IPS-NIHi11 (cell line): ENCODE measurements at places on chromosomes 3 and 15.

DNA sequence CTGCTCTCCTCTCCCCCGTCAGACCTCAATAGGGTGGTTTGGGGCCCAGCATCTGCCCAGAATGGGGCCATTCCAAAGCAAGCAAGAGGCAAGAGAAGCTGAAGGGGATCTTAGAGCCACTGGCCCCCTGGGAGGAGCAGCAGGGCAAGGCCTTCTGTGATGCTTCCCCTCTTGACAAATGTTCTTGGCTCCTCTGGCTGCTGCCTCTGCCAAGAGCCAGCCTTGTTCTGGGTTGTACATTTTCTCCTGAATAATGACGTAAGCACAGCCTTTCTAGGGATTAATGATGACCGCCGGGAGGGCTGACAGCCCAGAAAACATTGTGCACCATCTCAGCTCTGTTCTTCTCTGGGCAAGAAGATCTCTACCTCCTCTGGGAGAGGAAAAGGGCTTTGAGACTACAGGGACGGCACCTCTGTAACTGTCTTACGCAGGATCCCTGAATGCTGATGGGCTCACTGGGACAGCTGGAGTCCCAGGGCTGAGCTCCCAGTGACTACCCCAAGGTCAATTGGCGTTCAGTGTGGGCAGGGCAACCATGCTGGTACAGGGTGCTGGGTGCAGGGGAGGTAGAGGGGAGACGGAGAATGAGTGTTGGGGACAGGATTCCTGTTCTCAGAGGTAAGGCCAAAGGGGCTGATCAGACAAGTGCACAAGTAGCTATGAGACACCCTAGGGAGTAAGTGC is 253.3 kb downstream of the FAM43A start:
- DNase-seq, result no peak

DNA sequence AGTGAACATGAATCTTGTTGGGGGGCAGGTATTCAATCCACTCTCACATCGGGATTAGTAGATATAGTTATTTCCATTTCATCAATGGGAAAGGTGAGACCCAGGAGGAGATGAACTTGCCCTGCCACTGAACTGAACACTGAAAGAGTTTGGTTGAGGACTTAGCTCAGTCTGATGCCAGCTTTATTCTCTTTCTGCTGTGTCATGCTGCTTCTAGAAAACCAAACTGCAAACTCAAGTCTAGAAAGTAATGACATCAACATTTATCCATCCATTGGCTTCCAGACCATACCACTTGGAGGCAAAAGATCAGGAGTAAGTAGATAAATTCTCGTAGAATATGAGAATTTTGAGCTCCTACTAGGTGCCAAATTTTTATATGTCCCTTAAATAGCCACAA is 288.0 kb upstream of the CTNNB1 start:
- no peak for DNase-seq

- DNase-seq, result no peak
Measured at GRCh38 chr15:57746786-57747185, 40.3 kb downstream of the POLR2M start.

- no peak for DNase-seq
Measured at GRCh38 chr3:76264496-76264895, 479.1 kb upstream of the ZNF717 start.

GRCh38 chr3:45848392-45848791 is 6.5 kb upstream of the LZTFL1 start:
- no peak for DNase-seq

DNA sequence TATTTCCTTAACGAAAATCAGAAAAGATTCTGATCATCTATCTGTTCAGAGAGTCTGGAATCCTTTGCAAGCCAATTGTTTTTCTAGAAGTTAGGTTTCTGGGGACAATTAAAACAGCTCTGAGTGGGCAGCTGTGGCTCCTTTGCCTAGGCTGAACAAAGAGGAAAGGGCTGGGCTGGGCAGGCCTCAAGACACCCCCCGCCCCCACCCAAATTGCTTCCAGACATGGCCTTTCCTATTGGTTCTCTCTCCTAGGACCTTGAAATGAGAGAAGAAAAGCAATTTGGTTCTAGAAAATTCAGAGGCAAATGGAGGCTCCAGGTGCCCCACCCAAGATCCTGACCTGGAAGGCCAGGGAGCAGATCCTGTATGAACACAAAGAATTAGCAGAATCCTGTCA is 2.3 kb upstream of the ADPGK start:
- DNase-seq, result no peak

GRCh38 chr3:123353850-123354233 is 95.0 kb downstream of the ADCY5 start:
- DNase-seq, result no peak

- DNase-seq, result no peak
Measured at GRCh38 chr3:17329927-17330326, 412.5 kb downstream of the TBC1D5 start.

GRCh38 chr3:45986303-45986982 is 9.2 kb downstream of the FYCO1 start:
- no peak for DNase-seq

DNA sequence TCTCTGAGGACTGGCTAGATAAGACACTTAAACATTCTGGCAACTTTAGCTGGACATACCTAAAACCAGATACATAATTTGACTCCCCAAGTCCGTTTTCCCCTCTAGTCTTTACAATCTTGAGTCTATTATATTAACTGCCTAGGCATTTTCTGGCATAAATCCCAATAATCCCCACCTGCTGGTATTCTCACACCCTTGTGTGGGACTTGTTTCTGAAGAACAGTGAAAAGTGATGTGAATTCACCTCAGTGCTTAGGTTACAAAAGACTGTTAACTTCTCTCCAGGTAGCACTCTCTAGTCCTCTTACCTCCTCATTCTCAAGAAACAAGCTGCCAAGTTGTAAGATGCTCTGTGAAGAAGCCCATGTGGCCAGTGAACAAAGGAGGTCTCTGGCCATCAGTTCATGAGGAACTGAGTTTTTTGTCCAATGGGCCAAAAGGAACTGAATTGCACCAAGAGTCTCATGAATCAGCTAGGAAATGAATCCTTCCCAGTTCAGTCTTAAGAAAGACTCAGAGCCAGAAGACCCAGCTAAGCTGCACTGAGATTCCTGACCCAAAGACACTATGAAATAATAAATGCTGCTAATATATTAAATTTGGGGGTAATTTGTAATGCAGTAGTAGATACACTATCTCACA is 4.1 kb downstream of the OSBPL11 start:
- no peak for DNase-seq

- no peak for DNase-seq
Measured at GRCh38 chr15:71387810-71388209, 272.5 kb downstream of the THSD4 start.

DNA sequence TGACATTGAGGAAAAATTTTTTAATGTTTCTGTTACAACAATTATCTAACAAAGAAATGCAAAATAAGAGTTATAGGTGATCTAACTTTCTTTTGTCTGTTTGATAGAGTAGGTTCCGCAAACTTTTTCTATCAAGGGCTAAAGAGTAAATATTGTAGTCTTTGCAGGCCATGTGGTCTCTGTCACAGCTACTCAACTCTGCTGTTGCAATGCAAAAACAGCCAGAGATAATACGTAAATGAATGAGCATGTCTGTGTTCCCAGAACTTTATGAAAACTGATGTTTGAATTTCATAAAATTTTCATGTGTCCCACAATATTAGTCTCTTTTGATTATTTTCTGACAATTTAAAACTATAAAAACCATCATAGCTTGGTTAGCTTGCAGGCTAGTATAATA is 73.3 kb downstream of the SLC24A1 start:
- DNase-seq, result no peak

DNA sequence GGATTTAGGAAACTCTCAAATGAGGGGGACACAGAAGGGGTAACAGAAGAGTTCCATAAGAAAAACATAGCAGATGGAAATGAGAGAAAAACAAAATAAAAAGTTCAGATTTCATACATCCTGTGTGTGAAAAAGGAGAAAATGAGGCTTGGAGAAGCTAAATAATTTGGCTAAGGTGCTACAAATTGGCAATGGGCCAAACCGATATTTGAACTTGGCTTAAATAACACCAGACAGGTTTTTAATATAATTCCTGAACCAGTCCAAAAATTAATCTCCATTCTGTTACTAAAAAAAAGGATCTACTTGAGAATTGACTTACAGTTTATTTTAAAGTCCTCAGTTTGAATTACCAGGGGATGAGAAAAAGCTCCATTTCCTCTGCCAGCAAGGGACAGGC is 342.9 kb upstream of the DPH6 start:
- DNase-seq, result no peak

- DNase-seq, result peak; percentile 73
Measured at GRCh38 chr3:46695177-46695961, 1.9 kb upstream of the ALS2CL start.

DNA sequence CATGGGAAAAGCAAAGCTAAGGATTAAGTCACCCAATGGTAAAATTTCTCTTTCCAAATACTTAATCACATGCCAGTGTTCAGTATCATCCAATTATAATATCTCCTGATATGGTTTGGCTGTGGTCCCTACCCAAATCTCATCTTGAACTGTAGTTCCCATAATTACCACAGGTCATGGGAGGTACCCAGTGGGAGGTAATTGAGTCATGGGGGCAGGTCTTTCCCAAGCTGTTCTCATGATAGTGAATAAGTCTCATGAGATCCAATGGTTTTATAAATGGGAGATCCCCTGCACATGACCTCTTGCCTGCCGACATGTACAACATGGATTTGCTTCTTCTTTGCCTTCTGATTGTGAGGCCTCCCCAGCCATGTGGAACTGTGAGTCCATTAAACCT is 26.1 kb upstream of the NMB start:
- no peak for DNase-seq

DNA sequence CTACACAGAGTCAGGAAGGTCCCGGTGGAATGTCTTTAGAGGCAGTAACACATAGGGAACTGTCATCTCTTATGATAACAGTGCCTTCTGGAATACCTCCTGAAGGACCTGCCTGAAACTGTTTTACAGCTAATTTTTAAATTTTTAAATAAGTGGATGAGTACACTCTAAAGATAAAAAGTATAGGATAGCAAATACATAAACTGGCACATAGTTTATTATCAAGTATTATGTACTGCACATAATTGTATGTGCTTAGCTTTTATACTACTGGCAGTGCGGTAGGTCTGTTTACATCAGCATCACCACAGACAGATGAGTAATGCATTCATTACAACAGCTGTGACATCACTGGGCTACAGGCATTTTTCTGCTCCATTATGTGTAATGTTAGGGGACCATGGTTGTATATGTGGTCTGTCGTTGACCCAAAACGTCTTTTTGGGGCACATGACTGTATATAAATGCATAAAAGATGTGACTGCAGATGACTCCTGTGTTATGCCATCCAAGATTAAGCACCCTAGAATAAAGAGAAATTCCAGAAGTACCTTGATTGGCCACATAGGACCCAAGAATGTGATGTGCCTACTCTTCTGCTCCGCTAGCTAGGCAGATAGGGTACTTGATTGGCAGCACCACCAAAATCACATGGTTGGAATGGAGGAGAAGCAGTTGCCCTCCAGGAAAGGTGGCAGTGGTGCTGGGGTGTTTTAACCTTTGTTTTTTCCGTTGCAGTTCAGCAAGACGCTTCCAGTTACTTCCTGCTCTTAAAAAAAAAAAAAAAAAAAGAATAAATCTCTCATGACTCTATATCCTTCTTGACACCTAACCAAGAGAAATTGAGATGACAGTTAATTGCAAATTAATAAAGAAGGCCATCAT is 3.3 kb downstream of the VPS8 start:
- no peak for DNase-seq

DNA sequence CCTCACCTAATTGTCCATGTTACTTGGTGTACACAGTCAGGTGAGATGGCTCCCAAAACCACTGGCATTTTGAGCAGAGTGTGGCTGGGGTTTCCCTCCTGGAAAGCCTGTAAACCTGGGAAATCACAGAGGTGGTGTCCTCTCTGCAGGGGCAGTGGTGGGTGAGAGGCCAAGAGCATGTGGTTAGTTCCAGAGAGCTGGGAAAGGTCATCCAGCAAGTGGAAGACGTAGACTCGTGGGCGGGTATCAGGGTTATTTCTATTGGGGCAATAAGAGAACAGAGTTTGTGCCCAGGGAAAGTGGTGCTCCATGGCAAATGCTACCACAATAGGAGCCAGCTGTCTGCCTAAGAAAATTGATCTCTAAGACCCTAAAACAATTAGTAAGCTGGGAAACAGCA is 44.6 kb upstream of the LIMD1 start:
- DNase-seq, result no peak

DNA sequence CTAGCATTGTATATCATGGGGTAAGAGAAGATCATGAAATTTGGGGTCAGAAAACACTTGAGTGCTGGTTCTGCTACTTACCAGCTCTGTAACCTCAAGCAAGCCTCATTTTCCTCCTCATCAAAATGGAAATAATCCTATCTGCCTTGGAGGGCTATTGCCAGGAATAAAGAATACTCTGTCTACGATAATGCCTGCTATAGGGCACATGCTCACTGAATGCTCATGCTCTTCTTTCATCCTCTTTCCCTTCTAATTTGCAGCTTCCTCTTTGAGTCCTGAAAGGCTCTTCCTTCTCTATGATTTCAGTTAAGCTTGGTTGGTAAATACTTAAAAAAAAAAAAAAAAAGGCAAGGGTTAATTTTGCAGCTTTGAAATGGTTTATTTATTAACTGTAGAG is 12.8 kb downstream of the RTP1 start:
- no peak for DNase-seq

GRCh38 chr3:159838938-159839337 is 149.7 kb upstream of the IL12A start:
- DNase-seq, result no peak

GRCh38 chr3:183490653-183491052 is 62.2 kb upstream of the MCF2L2 start:
- peak; percentile 30 for DNase-seq

DNA sequence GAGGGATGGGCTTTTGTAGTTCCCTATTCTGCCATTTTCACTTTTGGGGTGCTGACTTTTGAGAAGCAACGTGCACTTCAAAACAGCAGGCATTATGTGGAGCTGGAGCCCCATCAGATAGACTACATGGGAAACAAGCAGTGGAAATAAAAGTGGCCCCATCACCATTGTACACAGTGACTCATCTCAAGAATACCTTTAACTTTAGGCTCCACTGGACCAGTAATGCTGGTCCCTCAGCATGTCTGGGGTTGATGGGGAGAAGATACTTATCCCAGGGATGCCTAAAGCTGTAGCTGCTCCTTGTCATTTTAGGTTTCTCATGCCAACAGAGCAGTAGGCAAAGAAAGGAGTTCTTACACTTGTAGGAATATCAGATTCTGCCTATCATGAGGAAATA is 45.0 kb downstream of the LSM3 start:
- no peak for DNase-seq

GRCh38 chr3:189800436-189800835 is 169.2 kb downstream of the TP63 start:
- no peak for DNase-seq

- DNase-seq, result no peak
Measured at GRCh38 chr15:45616901-45617323, 17.9 kb upstream of the SQOR start.

- DNase-seq, result no peak
Measured at GRCh38 chr15:44381236-44381635, 46.2 kb upstream of the CTDSPL2 start.

DNA sequence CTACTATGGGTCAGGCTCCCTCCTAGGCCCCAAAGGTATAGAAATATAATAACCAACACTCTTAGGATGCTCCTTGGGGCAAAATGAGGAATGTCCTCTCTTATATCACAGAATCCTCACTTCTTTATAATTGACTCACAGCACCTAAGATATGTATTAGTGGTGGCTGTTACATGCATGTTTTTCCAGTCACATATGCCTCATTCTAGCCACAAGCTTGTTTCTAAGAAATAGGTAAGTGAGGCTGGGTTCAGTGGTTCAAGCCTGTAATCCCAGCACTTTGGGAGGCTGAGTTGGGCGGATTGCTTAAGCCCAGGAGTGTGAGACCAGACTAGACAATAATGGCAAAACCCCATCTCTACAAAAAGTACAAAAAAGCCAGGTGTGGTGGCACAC is 57.9 kb upstream of the PSMD6 start:
- DNase-seq, result no peak
